ENCODE measurements at places on chromosomes 5 and 9.

- no peak for DNase-seq
These were observed 67.0 kb upstream of the DPYSL3 start for GRCh38 chr5:147576646-147577535.

DNA sequence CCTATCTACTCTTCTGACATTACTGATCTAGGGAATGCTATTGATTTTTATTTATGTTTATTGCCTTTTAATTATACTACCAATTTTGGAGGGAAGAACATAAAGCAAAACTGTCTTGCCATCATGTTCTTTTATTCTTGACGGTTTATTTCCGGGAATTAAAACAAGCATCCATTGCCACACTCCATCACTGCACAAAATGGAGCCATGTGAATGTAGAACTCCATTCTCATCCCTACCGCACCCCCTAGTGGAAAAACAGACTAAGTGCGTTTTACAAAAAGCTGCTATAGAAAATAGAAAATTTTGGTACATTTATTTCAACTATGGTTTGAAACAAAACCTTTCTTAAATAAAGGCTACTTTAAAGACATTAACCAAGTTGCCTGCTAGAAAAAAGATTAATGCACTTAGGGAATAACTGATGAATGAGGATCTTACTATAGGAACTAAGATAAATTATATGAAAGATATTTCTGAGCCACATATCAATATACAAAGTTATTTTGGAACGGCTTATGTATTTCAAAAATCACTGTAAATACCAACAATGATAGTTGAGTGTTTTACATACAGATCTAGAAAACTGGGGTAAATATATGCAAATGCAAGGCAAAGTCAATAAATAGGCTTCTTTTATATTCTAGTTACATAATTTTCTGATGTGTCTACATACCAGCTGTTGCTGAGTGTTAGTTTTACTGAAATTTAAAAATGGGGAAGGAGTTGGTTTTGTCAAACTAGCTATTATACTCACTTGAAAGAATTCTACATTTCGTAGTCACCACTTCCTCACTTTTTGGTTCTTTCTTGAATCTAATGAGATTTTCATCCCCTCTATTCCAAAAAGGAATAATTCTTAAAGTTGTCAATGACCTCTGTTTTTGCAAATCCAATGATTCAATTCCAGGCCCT, 26.5 kb downstream of the OXCT1 start:
- DNase-seq: no peak

DNA sequence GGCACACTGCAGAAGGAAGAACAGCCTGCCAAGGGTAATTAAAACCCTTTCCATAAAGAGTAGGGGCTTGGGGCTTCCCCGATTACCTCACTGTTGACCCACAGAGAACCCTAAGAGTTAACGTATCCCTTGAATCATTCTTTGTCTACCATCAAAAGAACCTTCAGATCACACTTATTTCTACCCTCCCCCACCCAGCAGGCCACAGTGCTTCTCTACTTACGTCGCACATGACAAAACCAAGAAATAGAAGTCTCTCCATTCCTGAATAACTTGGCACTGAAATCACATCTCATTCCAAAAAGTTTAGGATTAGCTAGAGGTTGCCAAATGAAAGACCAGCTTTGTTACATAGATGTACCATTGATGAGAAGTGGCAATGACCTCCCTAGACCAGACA, 268.7 kb upstream of the GAS1 start:
- DNase-seq: no peak

- DNase-seq: no peak
These were observed 687.4 kb upstream of the SEMA6A start for GRCh38 chr5:117261948-117262571.

DNA sequence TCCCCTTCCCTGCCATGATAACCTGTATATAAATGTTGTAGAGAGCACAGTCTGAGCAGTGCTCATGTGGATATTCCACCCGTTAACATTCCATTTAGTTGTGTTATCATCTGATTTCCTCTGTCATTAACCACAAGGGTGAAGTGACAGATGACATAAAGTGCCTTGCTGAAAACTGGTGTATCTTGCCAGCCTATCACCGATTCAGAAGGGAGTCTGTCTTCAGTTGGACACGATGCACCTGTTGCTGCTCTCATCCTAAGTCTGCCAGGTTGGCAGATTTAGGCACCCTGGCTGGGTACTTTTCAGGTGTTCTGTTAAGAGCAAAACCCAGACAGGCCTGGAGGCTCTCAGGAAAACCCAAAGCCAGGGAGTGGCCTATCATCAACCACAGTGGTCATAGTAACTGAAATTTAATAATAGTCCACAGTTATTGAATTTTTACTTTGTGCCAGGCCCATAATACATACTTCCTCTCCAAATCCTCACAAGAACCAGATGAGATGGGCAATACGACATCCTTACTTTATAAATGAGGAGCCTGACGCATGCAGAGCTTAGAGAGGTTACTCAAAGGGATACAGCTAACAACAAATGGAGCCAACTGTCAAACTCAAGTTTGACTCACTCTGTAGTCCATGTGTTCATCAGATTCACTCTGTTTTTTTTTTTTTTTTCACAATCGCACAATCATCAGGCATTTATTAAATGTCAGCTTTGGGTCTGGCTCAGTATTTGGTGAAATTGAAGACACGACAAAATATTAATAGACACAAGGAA, 100.7 kb upstream of the SPRY4 start:
- DNase-seq: no peak

DNA sequence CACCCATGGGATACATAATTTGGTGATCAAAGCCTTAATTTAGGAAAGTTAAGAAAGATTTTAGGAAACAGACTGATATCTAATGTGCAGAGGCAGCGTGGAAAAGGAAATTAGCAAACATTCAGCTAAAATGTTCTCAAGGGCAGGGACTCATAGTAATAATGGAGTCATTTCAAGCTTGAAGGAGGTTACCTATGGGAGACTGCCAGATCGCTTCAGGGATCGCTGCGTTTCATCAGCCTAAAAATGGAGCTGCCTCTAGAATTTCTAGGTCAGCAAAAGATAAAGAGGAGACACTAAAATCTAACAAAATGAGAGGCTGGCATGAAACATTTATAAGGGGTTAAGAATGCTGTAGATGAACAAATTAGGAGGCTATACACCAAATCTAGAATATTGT, 115.5 kb downstream of the APBA1 start:
- DNase-seq: no peak

DNA sequence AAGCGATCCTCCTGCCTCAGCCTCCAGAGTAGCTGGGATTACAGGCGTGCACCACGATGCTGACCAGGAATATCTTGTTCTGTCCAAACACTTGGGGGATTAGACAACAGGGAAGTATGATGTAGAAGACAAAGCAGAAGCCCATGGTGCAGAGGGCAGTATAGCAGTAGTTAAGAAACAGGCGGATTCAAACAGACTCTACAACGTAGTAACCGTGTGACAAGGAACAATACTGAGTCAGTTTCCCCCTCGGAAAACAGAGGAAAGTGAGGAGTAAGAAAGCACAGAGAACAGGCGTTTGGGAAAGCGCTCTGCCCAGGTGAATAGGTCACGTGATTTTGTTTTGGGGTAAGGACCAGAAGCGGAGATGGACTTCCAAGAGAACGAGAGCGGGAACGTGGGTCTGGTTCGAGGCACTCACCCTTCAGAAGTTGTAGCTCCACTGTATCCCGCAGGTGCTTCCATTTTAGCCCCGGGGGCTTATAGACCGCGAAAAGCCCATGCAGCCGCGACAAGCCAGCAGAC, 306 bp downstream of the TRUB2 start:
- DNase-seq: no peak

DNA sequence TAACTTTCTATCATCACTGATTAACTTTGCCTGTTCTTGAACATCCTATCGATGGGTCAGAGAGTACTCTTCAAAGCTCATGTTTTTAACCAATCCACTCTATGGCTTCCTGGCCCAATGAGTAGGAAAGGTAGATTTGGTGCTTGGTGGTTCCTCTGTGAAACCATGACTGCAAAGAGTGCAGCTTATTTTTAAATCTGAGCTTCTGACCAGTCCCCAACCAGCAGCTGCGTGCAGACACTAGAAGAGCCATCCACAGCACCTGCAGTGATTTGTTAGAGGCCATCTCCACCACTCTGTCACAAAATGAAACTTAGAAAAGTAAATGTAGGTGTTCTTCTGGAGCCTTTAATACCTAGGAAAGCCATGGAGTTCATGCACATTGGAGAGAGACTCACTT, 107.3 kb upstream of the WWC1 start:
- no peak for DNase-seq

GRCh38 chr9:80569236-80569635, 997.5 kb downstream of the TLE4 start:
- DNase-seq: no peak

DNA sequence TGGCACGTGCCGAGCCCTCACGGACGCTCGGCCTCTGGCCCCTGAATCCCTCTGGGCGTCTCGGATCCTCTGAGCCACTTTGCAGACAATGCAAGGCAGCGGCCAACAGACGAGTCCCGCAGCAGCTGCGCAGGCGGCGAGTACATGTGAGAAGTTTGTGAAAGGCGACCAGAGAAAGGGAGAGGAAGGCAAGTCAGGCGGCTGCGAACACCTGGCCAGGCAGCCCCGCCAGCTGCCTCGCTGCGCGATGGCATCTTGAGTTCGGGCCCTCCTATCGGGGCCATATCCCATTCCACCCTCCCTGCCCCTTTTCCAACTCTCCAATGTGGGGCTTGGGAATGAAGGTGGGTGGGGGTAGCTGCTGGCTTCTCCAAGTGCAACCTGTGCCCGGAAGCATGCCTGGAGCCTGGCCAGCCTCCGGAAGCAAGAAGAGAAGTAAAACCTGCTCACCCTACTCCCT, 4.5 kb upstream of the POU4F3 start:
- DNase-seq: no peak

DNA sequence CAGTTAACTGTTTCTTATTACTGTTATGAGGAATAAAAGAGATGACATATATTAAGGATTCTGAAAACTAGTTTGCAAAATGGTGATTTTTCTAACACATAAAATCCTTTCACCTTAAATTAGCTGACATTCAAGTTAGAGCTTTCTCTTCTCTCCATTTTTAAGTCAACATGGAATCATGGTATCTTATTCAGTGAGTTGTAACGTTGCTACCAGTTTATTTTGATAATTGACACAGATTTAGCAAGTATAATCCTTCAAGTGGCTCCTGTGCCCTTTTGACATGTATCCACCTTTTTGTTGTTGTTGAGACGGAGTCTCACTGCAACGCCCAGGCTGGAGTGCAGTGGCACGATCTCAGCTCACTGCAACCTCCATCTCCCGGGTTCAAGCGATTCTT, 58.5 kb downstream of the CSNK1A1 start:
- DNase-seq: no peak

DNA sequence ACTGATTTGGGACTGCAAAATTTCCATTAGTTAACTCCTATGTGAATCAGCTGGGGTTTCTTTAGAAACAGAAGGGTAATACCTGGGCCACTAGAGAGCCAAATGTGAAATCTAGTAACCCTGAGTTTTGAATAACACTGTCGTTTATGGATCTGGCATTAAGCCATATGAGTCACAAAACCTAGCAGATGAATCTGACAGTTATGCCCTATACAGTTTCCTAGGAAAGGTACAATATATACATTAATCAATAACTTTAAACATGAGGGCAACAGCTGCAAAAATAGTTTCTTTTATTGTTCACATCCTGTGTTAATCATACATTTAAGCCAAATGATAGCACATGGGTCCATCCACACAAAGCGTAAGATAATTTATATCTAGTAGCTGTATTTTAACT, 56.9 kb downstream of the PAM start:
- DNase-seq: no peak

GRCh38 chr9:37840560-37841194, 40.1 kb downstream of the DCAF10 start:
- no peak for DNase-seq

DNA sequence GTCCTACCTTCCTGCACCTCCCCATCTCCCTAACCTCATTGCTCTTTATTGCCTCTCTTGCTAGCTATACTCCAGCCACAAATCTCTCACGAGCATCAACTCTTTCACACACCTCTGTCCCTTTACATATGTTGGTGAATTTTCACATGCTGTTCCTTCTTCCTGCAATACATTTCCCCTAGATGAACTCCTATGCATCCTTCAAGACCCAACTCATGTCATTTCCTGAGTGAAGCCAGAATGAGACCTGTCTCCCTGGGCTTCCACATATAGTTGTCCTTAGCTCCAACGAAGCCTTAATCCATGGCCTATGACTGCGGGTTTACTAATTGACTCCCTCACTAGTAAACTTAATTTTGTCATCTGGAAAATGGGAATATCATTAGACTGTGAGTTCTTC, 297.3 kb upstream of the PANK3 start:
- no peak for DNase-seq

DNA sequence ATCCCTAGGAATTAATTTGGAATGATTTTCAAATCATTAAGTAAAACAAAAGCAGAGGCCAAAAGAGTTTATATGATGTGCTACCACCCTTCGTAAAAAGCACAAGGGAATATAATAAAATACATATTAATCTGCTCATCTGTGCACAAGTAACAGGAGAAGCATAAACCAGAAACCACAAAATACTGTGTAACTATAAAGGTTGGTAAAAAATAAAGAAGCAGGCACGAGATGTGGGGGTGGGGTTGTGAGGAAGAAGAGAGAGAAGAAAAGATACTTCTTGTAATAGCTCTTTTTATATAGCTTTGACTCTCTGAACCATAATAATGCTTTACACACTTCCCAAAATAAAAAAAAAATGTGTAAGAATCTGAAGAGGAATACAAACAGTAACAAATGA, 214.9 kb upstream of the EFNA5 start:
- no peak for DNase-seq

GRCh38 chr5:142104491-142104890, 4.1 kb upstream of the NDFIP1 start:
- DNase-seq: no peak

- DNase-seq: no peak
These were observed 2.6 kb upstream of the SLC6A3 start for GRCh38 chr5:1447671-1448361.

- no peak for DNase-seq
These were observed 208.9 kb downstream of the GOLPH3 start for GRCh38 chr5:31965227-31965626.

- DNase-seq: no peak
These were observed 372.1 kb upstream of the C9orf72 start for GRCh38 chr9:27945386-27945785.

- no peak for DNase-seq
These were observed 877.9 kb upstream of the WWC1 start for GRCh38 chr5:167413506-167413905.

GRCh38 chr9:131274674-131275331, 1.5 kb downstream of the FAM78A start:
- no peak for DNase-seq

DNA sequence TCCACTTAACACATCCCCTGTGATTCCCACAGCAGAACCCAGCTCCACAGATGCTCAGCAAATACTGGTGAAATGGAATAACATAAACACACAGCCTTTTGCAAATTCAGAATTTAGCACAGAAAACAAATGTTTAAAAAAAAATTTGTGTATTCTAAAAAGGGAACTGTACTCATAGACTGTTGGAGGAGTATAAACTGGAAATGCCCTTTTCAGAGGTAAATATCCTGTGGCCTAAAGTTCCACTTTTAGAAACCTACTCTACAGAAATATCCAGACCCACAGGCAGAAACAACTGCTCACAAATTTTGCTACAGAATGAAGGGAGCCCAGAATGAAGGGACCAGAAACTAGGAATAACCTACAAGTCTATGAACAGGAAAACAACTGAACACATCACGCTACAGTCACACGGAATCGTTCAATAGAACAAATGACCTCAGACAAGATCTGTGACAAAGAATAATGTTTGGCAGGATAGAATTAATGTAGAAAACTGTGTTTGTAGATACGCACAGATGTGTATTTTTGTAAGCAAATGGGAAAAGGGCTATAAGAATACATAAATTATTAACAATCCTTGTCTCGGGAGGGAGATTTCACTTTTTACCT, 78.5 kb downstream of the SHB start:
- DNase-seq: no peak

- DNase-seq: no peak
These were observed 82.8 kb upstream of the SPATA31C2 start for GRCh38 chr9:88221105-88221504.
